ENCODE measurements at places on chromosomes 4 and X.

DNA sequence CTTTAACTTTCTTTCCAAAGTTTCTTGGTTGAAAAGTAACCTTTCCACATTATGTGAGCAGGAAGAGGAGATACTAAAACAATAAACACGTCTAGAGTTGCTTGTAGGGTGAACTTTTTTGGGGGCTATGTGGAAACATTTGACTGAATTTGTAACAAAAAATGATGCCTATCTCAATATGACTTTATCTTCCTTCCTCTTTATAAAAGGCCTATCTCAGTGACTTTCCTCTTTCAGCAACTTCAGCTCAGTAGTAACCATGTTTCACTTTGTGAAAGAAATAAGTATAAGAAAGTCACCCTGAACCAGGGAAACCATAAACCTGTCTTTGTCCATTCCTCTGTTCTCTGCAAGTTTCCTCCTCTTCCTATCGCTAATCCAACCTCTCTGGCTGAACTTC, 124.7 kb upstream of the TMEM164 start:
- no peak for DNase-seq

DNA sequence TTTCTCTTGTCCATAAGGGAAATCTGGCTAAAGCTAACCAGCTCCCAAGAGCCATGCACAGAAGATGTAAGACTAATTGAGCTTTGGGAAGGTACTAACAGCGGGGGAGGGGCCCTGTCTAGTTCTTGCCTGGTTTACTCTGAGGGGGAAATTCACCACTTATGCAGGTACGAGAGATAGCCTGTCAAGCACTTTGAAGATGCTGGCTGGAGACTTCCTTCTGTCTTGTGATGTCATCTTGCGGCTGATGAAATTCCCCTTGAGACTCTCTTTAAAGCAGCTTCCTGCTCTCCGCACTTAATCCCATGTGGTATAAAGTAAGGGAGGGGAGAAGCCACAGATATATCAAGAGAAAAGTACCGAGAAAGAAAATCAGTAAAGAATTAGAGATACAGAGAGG, 345.3 kb downstream of the MAPK10 start:
- no peak for DNase-seq

DNA sequence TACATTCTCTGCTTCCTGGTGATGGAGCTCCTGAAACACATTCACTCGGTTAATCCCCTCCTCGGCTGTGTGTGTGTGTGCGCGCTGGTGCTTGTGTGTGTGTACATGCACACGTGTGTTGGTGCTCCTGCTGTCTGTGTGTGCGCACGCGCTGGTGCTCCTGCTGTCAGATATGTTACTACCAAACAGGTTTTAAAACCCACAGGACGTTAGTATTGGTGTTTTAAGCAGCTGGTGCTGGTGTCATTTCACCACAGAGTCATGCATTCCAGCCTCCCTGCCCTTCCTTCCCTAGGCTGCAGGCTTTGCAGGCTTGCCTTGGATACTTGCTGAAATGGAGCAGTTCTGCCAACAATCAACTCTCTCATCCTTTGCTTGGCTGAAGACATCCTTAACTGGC, 48.1 kb upstream of the CPLX1 start:
- DNase-seq: no peak

DNA sequence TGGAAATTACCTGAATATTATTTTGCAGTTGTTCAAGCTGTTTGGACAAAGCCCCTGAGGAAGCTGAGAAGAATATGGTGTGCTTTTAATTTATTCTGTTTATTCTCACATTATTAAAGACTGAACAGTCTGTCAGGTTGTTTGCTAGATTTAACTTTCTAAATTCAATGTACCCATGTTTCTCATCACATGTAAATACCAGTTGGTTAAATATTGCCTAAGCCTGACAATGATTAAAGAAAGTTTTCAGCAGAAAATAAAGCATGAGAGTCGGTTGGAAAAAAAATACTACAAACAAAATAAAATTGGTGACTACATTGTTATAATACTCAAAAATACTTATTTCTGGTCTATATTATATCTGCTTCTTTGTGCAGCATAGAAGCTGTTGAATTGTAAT, 1974.7 kb downstream of the ARAP2 start:
- no peak for DNase-seq

GRCh38 chr4:61385256-61385655, 185.1 kb downstream of the ADGRL3 start:
- no peak for DNase-seq

GRCh38 chrX:119475389-119476101, 7.3 kb downstream of the SLC25A5 start:
- no peak for DNase-seq

- DNase-seq: no peak
Measured at GRCh38 chr4:150385606-150386005, 196.3 kb upstream of the MAB21L2 start.

- DNase-seq: no peak
Measured at GRCh38 chrX:68846536-68846935, 17.7 kb downstream of the EFNB1 start.

- DNase-seq: no peak
Measured at GRCh38 chr4:92387459-92388069, 83.8 kb downstream of the GRID2 start.

GRCh38 chr4:98748609-98749008, 90.2 kb upstream of the TSPAN5 start:
- no peak for DNase-seq

- DNase-seq: no peak
Measured at GRCh38 chr4:119034276-119035008, 101.2 kb upstream of the MYOZ2 start.

DNA sequence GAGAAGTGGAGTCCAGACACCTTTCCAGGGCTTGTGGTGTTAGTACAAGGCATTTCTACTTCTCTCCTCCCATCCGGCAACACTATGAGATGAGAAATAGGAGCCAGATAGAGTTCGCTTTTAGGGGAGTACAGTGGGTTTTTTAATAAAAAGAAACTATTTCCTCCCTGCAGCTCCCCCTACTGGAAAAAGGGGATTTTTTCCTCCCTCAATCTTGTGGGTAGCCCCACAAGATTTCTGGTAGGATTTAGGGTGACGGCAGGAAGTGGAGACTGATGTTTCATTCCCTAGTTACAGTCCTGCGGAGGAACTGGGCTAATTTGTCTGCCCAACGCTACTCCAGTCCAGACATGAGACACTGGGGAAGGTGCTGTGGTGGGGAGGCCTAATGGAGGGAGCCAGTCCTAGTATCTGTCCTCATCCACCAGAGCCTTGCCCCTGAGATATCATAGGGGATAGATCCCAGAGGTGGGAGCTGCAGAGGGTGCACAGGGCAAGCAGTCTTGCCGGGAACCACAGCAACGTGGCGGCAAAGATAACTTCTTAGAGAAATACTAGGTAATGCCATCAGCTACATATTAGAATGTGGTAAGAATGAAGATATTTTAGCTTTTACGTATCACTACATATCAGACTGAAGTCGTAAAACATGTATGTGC, 45.5 kb upstream of the PRKG2 start:
- DNase-seq: no peak

GRCh38 chr4:8610858-8611616, 18.5 kb downstream of the CPZ start:
- DNase-seq: no peak

GRCh38 chrX:18828832-18829404, 121.5 kb downstream of the PPEF1 start:
- no peak for DNase-seq

GRCh38 chr4:10581022-10581421, 103.5 kb downstream of the CLNK start:
- no peak for DNase-seq

GRCh38 chrX:140744085-140744484, 34.5 kb downstream of the LINC00632 start:
- no peak for DNase-seq

DNA sequence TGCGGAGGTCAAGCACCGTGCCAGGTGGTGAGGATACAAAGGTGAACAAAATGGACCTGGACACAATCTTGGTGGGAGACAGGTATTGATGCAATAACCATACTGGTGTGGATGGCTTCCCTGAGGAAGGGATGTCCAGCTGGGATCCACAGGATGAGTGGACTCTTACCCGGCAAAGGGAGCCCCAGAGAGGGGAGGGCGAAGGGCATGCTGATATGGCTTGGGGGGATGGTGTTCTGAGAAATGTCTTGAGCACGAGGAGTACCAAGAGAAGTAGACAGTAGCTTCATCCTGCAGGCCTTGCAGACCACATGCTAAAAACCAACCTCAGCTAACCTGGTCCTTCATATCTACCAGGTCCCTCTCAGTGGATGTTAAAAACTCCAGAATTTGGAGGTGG, 220.8 kb downstream of the NWD2 start:
- DNase-seq: no peak

DNA sequence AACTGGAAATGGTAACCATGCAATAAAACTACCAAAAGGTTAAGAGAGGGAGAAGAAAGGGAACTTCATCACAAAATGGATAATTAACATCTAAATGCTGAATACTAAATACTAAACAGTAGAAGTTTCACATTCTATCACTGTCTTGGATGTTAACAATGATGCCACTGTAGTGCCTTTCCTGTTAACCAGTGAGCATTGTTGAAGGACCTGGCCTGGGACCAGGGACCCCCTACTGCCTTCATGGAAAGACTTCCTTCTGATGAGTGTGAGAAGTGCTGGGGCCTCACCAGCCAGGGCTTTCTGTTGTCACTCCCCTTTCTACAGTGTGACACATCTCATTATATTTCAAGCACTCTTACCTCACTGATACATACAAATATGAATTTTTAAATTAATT, 739.3 kb upstream of the FTHL17 start:
- DNase-seq: no peak

GRCh38 chrX:16063141-16063540, 60.2 kb upstream of the GRPR start:
- no peak for DNase-seq

DNA sequence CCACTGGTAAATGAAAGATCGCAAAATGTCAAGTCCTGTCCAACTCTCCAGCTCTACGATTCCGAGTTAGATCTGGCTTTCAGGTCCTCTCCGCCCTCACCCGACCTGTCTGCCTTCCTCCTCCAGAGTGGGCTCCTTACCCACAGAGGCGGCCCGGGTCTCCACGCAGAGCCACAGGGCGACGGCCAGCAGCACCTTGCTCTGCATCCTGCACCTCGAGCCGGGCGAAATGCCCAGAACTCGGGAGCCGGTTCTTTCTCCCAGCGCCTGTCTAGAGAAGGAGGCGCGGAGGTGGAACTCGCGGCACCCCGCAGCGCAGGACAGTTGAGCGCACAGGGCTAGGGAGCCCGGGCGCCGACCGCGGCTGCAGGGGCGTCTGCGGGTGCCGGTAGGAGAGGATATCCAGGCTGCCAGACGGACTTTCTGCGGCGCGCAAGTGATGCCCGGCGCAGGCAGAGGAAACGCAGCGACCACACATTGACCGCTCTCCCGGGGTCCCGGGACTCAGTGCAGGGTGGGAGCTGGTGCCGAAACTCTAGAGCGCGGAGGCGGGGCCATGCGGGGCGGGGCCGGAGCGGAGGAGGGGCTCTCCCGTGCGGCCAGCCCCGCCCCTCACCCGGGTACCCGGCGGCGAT, at the start of gene KDR:
Gene KDR (minus strand): TSS at position 509 of the 635 bp plus-strand sequence. CDS start 302 bp downstream, at position 207.
- peak; percentile 6 for DNase-seq

DNA sequence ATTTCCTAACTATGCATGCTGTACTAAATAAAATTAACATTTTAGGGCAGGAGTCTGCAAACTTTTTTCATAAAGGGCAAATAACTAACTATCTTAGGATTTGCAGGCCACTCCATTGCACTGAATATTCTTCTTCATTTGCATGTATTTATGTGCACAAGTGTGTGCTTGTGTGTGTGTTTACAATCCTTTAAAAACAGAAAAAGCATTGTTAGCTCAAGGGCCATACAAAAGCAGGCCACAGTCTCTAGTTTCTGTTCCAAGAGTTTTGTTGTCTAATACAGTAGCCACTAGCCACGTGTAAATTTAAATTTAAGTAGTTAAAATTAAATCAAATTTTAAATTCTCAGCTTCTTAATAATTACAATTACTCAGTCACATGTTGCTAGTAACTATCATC, 621.8 kb downstream of the TMA16 start:
- DNase-seq: no peak

GRCh38 chrX:74540635-74541249, 73.7 kb downstream of the RLIM start:
- no peak for DNase-seq

DNA sequence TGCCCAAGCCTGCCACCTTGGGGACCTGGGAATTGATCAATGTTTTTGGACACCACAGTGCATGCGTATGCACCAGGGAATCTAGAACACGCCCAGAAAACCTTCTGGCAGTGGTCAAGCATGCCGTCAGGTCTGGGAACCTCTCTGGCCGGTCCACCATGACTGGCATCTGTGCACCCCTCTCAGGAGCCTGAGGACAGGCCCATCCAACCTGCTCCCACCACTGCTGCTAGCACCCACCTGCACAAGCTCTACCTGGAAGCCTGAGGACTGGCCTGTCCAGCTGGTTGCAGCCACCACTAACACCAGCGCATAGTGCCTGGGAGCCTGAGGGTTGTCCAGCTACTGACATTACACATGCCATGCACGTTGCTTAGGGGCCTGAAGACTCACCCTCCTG, 162.1 kb upstream of the GALNTL6 start:
- DNase-seq: no peak

DNA sequence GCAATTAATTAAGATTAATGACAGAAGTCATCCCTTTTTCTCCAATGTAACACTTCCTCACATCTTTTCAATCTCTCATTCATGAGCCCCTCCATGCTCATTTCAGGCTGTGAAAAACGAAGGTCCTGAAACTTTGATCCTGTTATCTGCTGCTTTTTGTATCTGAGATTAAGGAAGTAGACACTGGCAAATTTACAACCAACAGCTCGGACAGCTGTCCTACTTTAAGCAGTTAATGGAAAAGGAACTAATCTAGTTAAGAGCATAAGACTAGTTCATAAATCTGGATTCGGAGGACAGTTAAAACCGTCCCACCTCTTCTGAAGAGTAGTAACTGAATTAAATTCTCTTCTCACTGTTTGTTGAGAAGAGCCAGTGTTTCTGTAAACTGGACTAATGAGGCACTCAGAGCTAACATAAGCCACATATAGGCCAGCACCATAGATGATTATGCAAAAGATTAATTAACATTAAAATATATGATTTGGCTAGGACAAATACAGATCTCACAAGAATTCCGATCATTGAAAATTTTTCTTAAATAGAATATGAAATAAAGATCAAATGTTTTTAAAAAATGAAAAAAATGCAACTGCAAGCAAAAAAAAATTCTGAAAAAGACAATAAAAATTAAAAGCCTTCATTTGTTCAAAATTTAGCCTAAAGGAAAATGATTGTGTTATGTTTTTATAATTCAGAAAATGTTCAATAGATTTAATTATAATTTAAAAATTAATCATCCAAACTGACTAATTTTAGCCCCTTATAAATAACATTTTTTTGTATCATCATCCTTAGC, 114.4 kb downstream of the ANTXR2 start:
- DNase-seq: no peak

DNA sequence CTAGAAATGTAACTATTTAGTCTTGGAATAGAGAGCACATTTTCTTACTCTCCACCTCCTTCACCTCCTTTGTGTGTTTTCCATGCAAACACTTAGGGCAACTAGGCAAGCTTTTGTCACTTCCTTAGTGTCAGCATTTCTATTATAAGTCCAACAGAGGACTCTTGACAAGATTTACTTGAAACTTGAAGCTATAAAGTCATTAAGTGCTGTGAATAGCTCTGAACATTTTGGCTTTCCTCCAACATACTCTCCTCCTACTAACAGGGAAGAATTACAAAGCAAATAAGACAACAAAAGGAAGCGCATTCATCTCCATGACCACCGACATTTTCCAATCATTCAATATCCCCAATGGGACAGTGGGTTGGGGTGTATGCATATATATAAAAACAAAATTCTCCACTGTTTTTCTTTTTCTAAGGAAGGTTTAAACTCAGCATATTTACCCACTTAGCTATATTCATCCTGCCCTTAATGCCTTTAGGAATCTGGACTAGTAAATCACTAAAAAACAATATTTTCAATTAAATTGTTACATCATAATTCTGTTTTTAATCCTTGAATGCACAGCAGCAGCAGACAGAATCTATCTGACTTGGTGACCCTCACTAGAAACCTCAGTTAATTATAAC, 264.6 kb downstream of the SNCA start:
- DNase-seq: no peak
